ENCODE measurements at places on chromosomes 2 and 18.

DNA sequence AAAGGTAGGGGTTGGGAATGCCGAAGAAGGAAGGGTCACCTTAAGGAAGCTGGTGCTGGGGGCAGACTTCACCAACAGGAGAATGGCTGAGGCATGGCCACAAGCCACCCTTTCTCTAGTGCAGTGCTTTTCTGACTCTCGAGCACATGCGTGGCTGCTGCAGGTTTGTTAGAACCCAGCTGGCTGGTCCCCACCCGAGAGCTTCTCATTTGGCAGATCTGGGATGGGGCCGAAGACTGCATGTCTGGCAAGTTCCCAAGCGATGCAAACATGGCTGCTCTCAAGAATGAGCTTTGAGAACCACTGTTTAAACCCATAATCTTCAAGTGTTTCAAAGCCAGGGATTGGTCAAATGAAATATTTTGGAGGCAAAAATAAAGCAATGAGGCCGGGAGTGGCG is 63.2 kb downstream of the LONRF2 start:
- DNase-seq: no peak

- no peak for DNase-seq
These were observed 25.4 kb downstream of the VPS54 start for GRCh38 chr2:63993871-63994270.

DNA sequence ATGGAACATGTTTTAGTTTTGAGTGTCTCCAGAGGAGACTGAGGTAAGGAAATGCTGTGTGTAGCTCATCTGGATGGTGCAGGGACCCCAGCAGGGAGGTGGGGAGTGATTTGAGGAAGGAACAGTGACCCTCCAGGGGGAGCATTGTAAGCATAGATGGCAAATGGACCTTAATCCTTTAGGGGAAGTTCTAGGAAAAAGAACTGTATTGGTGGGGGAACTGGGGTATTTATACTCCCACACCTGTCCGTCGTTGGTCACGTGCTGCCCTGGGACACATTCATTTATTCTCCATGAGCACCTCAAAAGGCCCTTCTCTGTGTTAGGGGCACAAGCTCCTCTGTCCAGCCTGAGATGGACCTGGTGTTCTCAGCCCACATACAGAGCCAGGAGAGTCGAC is 233.9 kb upstream of the HDAC4 start:
- DNase-seq: no peak

DNA sequence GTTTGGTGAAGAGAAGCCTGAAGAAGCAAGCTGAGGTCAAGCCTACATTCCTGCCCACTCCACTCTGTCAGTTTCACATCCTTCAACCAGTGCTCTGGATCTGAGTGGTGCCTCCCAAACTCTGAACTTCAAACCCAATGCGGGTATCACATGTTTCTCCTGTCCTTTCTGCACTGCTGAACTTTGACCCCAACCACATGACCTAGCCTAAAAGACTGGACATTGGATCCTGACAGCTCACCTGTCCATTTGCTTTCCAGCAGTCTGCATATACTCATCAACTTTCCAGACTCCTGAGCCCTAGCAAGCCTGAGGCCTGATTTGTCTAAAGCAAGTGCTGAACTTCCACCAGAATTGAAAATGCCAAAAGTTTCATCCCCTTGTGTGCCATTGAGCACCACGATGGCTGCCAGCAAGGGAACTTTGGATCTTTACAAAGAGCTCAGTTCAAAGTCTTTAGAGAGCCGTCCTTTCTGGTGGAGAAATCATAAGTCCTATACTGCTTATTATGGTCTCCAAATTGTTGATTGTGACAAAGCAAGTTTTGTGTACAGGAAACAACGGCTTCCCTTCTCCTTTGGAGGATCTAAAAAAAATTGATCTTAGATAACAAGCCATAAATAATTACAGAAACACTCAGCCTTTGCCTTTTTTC is 37.6 kb upstream of the ITGA6 start:
- DNase-seq: no peak

DNA sequence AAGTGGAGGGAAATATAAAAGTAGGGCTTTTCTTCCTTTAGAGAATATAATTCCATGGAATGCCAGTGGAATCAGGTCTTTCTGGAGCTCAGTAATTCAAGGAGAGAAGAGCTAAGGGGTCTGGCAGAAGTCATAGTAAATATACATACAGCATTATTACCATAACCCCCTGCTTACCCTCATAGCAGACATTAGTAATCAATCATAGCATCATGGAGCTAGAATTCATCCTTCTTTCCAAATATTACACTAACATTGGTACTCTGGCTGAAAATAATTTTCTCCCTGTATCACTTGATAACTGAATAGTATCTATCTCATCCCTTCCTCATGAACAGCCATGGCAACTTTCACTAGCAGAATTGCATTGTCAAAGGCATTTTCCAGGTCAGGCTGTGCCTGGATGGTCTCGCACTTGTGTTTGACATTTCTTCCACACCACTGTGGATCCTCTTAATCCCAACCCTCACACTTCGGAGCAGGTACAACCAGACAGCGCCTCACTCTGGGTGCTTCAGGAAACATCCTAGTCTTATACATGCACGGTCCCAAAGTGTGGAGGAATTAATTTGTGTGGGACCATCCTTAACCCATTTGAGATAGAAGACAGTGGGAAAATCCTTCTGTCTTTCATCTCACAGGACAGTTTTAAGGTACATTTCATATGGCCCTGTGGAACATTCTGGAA is 84.2 kb upstream of the SEC11C start:
- DNase-seq: no peak

- no peak for DNase-seq
These were observed 117.6 kb downstream of the LTBP1 start for GRCh38 chr2:33064349-33064801.

DNA sequence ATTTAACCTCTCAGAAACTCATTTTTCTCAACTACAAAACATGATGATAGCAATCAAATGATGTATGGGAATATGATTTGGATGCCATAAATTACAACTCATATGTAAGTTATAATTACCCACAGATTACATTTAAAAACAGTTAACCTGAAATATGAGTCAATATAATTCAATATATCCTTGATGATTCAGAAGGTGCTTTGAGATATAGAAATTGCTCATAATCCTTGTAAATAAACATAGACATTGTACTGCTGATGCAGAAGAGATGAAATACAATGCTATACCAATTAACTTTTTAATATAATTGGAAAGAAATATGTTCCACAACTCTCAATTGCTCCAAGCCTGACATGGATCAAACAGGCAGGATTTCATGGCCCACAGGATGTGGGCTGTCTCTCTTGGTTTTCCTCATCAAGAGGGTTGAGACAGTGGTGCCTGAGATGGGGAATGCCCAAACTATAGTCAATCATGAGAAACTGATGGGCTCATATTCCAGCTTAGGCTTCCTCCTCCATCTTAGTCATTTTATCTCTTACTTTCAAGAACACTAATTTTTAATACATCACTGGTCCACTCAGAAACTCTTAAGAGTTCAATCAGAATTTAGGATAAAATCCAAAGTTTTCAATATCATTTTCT is 49.4 kb downstream of the NCKAP5 start:
- DNase-seq: no peak

- DNase-seq: no peak
These were observed 457.2 kb upstream of the MEX3C start for GRCh38 chr18:51654488-51655326.

DNA sequence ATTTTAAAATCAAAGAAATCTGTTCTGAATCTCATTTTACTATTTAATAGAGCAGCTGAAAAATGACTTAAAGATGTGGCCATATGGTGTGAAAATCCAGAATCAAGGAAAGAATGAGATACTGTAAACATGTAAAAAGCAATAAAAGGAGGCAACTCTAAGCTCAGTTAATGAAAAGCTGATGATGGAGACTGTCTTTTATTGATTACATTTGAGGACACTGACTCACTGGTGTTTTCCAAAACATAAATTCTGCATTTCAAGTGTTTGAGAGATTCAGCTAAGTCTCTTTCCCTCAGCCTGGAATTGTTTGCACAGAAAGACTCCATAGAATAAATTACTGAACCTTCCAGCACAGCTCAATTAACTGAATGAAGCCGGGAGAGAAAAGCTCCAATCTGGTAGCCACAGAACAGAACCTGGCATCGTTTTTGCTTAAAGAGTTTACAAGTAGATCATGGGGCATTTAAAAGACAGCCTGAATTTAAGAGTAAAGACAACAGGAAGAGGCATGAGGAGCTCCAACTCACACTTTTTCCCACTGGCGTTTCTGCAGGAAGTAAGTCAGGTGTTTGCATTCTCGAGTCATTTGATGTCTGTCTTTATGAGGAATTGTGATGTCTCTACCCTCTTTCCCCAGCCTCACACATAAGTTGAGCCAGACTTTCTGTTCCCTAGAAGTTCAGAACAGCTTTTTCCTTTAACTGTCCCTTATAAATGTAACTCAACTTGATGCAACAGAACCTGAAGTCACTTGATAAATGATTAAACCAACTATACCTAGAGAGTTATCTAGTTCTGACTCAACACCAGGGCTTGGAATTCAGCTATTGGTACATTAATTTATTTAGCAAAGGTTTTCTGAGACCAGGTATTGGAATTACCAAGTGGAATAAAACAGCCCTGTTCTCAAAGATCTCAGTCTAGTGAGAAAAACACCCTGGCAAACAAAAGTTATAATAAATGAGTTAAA is 53.3 kb downstream of the FTCDNL1 start:
- DNase-seq: no peak

DNA sequence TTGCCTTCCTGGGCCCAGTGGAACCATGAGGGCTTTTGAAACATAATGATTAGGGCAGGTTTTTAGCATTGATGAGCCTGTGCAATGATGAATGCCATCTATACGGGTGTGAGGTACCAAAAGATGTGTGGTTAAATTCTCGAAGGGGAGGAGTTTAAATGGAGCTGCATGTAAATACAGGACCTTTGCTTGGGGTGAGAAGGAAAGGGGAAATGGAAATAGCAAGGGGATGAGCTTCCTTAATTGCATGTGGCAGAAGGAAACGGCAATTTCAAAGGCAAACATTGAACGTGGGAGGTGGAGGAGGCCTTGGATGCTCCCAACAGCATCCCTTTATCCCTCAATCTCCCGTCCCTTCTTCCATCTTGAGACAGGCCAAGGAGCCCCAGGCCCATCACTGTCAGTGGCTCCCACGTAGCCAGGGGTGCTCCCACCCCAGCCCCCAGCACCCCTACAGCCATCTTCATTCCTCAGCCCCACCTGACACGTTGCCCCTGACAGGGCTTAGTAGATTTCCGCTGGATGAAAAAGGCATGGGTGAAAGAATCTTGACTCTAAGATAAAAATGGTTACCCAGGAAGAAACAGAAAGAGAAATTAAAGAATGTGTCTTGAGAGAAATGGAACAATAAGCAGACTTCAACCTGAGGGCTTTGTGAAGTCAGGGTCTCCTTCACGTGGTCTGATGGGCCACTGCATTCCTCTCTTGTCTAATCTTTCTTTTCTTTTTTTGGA is 32.5 kb downstream of the INPP5D start:
- DNase-seq: no peak

GRCh38 chr2:241108271-241109209 is 6.5 kb upstream of the MTERF4 start:
- no peak for DNase-seq

GRCh38 chr2:73877071-73877802 is 15.6 kb upstream of the ACTG2 start:
- DNase-seq: no peak

- no peak for DNase-seq
These were observed at the start of gene KCNK3 for GRCh38 chr2:26692279-26692896. TSS of gene KCNK3 (plus strand) at chr2:26692722. CDS start at chr2:26692876, 154 bp downstream.

DNA sequence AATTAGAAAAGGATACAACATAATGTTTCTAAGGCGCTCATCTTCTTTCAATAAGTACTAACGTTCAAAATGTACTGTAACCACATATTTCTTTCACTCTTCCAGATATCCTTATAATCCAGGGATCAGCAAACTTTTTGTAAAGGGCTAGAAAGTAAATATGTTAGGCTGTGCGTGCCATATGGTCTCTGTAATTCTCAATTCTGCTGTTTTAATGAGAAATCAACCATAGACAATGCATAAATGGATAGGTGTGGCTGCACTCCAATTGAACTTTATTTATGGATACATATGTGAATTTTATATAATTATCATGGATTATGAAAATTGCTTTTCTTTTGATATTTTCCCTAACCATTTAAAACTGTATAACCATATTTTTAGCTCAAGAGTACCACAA is 459.4 kb downstream of the EPHA4 start:
- DNase-seq: no peak

DNA sequence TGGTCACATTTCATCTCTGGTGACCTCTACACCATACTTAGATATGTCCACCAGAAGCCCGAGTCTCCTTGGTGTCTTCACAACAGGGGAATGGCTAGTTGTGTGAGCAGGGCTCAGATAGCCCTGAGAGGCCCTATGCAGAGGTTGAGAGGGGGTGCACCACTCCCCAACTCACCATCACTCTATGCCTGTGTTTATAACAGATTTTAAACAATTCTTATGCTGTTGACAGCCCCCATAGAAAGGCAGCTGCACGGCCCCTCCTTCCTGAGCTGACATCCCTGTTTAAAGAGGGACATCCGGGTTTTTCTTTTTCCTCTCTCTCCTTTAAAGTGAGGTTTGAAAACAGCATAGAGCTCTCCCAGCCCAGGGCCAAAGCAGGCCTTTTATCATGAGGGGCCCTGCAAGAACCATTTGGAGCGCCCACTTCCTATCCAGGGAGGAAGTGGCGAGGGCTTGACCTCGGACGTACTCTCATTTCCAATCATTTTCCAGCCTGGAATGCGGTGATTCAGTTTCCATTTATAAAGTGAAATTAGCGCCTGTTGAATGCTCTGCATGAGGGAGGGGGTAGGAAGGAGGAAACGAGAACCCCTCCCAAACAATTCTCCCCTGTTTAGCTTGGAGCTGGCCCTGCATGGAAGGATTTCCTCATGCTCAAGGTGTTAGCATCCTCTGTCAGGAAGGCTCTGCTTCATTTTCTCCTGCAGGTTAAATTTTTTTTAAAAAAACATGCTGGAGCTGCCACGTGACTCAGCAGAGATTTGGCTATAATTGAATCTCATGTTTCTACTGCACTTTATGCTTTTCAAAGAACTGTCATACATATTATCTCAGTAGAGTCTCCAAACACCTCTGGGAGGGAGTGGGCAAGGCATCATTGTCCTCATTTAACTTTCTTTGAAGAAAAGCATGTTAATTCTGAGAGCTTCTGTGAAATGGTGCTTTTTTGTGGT is 117.5 kb downstream of the DDX1 start:
- DNase-seq: no peak

DNA sequence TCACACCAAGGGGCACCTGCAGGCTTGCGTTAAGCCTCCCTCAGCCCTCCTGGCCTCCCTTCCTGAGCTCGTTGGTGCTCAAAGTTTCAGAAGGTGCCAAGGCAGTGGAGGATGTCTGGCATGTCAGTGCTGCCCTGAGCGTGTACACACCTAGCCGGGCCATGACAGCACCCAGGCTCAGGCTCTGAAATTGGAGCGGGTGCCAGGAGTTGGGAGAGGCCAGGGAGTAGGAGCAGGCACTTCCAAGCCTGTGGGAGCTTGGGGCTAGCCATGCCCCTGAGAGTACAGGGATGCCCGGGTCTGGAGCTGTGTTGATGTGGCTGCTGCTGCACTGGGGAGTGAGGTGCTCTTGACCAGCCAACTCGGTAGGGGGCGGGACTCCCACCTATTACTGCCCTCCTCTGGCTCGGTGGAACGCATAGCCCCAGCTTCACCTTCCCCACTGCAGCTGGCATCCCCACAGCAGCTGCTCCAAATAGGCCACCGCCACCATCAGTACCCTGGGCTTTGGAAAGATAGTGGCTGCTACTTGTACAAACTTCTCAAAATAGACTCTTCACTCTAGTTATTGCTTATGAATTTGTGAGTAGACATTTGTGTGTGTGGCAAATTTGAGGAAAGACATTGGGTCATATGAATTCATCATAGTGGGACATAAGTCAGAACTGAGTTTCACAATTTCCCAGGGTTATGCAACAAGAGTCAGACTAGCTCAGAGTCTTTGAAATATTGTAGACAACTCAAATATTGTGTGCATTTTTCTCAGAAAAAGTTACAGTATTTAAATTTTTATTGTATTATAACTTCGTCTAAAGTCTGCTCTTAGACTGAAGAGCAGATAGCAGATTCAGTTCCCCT is 6.8 kb upstream of the PCARE start:
- no peak for DNase-seq
